MCF 10A (cell line): ENCODE measurements at places on chromosomes 6 and 20. TPM values are rescaled to one million over a fixed set of nuclear protein-coding genes. Genes with fewer than 3 reads are reported as not detected.

- H3K4me3 ChIP-seq = no peak overlapping the region
- H3K27ac ChIP-seq = no peak overlapping the region
- H3K4me1 ChIP-seq = no peaks in the 10 kb centered on the region
- H3K27me3 ChIP-seq = no peaks in the 10 kb centered on the region
- no peak for DNase-seq
Measured at GRCh38 chr6:10386220-10386619, 28.7 kb downstream of the TFAP2A start.

DNA sequence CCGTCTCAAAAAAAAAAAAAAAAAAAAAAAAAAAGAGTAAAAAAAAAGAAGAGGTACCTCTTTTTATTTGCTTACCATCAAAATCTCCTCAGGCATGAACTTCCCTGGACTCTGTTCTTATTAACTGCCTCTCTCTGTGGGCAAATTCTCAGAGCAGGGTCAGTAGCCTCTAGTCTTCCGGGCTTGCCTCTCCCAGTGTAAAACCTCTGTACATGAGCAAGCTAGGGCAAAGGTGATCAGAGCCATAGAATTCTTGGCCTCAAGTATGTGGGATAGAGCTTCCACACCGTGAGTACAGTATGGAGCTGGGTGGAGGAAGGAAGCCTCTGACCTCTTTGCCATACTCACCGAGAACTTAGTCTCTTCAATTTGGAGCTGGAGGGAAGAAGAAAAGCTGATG is 58.5 kb downstream of the TRPC4AP start:
- H3K4me1 ChIP-seq = no peaks in the 10 kb centered on the region
- DNase-seq = no peak
- H3K36me3 ChIP-seq = peaks cover 80% of the 10 kb centered on the region
- H3K27me3 ChIP-seq = no peaks in the 10 kb centered on the region

DNA sequence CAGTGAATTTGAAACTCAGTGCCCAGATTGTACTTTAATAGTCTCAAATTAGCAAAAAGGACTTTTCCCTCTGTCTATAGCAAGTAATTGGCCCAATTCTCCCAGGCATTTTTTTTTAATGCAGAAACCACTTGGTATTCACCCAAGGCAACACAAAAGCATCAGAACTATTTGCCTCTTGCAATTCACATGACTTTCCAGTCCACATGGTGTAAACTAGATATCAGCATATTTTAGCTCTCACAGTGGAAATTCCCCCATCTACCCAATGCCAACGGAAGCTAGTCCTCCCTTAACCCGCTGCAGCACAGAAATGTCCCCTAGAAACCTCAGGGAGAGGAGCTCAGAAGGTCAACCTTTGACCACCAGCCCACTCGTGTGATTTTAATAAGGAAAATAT is 103.4 kb upstream of the CDYL start:
- H3K36me3 ChIP-seq = no peaks in the 10 kb centered on the region
- H3K27ac ChIP-seq = no peak overlapping the region
- DNase-seq = no peak
- H3K27me3 ChIP-seq = no peaks in the 10 kb centered on the region
- H3K4me1 ChIP-seq = no peaks in the 10 kb centered on the region

- no peaks in the 10 kb centered on the region for H3K27me3 ChIP-seq
- no peak overlapping the region for H3K4me3 ChIP-seq
- no peaks in the 10 kb centered on the region for H3K36me3 ChIP-seq
- DNase-seq = no peak
- peaks cover 14% of the 10 kb centered on the region for H3K4me1 ChIP-seq
Measured at GRCh38 chr20:50353289-50353961, 156.8 kb upstream of the PTPN1 start.

GRCh38 chr20:24432046-24432442 is 37.4 kb upstream of the SYNDIG1 start:
- H3K27me3 ChIP-seq = no peaks in the 10 kb centered on the region
- no peaks in the 10 kb centered on the region for H3K4me1 ChIP-seq
- DNase-seq = no peak
- H3K36me3 ChIP-seq = no peaks in the 10 kb centered on the region
- no peak overlapping the region for H3K27ac ChIP-seq
- H3K4me3 ChIP-seq = no peak overlapping the region

GRCh38 chr6:96611342-96611991 is 48.5 kb downstream of the FHL5 start:
- no peak overlapping the region for H3K27ac ChIP-seq
- peaks cover 83% of the 10 kb centered on the region for H3K27me3 ChIP-seq
- H3K4me1 ChIP-seq = no peaks in the 10 kb centered on the region

DNA sequence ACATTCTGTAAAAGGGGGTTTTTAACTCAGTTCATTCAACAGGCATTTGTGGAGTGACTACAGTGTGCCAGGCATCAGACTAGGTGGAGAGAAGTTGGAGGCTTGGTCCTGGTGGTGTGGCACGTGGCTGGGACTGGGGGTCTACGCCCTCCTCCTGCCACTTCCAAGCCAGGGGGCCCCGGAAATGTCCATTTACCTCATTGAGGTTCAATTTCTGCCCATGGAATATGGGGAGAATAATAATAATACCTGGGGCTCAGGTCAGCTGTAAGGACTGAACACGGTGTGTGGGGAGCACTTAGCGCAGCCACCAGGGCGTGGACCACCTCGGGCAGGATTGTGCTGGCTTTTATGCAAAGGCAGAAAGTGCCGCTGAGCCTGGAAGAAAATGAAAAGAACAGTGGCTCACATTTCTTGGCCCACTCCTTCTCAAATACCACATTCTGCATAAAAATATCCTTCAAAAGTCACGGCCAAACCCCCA is 229.4 kb downstream of the ANKRD60 start:
- no peak overlapping the region for H3K4me3 ChIP-seq
- H3K27me3 ChIP-seq = no peaks in the 10 kb centered on the region
- H3K27ac ChIP-seq = no peak overlapping the region
- peaks cover 9% of the 10 kb centered on the region for H3K4me1 ChIP-seq
- H3K36me3 ChIP-seq = no peaks in the 10 kb centered on the region

TUBB1 gene
- not detected in 2 replicates for total RNA-seq

DNA sequence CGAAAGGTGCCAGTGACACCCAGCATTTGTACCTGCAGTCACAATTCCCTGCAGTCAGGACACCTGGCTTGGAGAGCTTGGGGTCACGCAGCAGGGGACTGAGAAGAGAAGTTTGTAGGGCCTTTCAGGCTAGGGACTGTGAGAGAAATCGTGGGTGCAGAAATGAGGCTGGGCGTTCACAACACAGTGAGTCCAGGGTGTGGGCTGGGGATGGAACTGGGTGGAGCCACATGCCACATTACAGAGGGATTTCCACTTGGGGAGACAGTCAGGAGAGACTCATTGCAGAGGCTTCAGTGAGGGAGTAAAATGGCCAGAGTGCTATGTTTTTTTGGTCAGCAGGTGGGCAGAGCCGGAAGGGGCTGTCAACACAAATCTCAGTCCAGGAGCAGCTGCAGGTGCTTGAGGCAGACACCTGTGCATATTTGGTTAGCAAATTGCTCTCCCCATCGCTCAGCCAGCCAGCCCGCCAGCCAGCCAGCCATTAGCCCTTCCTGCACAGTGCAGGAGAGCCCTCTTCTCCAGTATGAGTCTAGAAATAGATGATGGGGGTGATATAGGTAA is 7.4 kb downstream of the ITPR3 start:
- H3K27me3 ChIP-seq = no peaks in the 10 kb centered on the region
- no peak overlapping the region for H3K4me3 ChIP-seq
- H3K36me3 ChIP-seq = peaks cover 41% of the 10 kb centered on the region
- H3K27ac ChIP-seq = peak overlapping the region; percentile 61
- peaks cover 60% of the 10 kb centered on the region for H3K4me1 ChIP-seq
- no peak for DNase-seq

GRCh38 chr20:13874394-13875157 is 89.7 kb downstream of the NDUFAF5 start:
- H3K36me3 ChIP-seq = no peaks in the 10 kb centered on the region
- H3K27me3 ChIP-seq = no peaks in the 10 kb centered on the region
- no peak overlapping the region for H3K27ac ChIP-seq
- DNase-seq = no peak

PRND gene
- total RNA-seq = not detected in 2 replicates

DNA sequence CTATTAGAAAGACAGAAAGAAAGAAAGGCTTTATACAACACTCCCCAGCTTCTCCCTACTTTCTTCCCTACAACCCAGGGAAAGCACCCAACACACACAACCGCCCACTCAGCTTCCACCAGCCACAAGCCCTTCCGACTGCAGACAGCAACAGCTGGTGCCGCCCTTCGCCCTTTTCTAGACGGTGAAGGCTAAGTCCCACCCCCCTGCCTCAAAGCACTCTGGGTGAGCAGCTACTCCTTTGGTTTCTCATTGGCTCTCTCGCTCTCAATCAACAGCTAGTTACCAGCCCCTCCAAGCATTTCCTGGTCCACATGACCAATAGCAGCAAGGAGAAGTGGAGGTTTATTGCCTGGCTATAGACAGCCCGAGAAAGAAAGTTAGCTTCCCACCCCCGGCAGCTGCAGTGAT is 230.1 kb upstream of the MOCS1 start:
- no peaks in the 10 kb centered on the region for H3K4me1 ChIP-seq
- H3K36me3 ChIP-seq = peaks cover 6% of the 10 kb centered on the region
- DNase-seq = no peak
- H3K27me3 ChIP-seq = no peaks in the 10 kb centered on the region

ARMC2 gene
- total RNA-seq = 1.6 and 3.2 TPM in 2 replicates
